ENCODE measurements at places on chromosomes 16 and 17.
A peak's percentile ranks its signal among the peaks of the same experiment; 100 is the strongest.

DNA sequence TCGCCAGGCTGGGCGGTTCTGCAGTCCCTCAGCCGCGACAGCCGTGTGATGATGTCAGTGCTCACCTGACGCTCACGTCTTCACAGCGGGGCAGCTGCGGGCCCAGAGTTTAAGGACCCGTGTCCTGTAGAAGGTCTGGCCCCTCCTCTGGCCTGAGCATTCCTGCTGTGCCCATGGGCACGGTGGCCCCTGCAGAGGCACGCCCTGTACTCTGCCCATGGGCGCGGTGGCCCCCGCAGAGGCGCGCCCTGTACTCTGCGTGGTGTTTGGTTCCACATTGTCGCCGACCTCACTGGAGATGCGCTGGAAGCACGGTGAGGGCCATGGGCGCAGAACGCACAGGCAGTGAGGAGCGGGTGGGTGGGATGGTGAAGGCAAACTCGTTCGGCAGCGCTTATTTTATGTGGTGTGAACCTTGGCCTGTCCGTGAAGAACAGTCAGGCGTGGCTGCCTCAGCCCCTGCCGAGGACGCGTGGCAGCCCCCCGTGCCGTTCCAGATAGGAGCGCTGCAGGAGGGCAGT is 122.0 kb downstream of the BANP start:
- no peak for DNase-seq

DNA sequence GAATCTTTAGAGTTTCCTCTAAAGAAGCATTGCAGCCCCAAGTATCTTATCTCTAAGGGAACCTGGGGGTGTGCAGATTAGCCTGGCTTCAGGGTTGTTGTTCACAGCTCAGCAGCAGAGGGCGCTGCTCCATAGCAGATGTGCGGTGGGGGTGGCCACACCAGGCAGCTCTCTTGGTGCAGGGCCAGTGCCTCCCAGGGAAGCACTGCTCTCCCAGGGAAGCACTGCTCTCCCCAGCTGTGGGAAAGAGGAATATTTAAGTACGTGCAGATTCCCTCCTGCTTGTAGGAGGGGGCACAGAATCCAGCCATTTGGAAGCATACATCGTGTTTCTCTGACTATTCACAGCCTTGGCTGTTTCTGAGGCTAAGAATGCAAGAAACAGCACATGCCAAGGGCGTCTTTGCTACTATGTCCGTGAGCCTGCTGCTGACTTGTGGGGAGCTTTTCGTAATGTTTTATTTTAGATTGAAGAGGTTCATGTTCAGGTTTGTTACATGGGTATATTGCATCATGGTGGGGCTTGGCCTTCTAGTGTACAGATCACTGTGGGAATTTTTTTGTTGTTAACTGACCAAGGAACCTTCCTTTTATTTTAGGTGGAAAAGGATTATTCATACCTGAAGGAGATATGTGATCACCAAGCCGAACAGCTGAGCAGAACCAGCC is 217.8 kb downstream of the SPECC1 start:
- DNase-seq, result peak; percentile 65

- DNase-seq, result no peak
Measured at GRCh38 chr17:3015890-3016289, 47.5 kb downstream of the OR1D5 start.

- DNase-seq, result no peak
Measured at GRCh38 chr16:66278111-66278531, 88.4 kb upstream of the CDH5 start.

DNA sequence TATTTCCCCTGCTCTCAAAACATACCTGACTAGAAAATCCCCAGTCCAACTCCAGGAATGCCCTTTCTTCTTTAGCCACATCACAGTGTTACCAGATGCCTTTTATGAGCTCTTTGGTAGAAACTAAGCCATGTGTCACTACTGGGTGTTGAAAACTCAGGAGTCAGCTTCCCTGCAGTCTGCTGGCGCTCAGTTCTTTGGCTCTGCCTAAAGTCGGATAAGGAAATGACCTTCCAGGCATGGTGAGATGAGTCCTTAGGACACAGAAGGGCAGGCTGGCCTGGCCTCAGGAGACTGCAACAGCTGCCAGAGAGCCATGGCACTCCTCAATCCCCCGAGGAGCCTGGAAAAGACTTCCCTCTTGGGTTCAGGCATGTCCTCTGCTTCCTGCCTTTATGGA is 89.1 kb downstream of the CDH13 start:
- no peak for DNase-seq

- DNase-seq, result no peak
Measured at GRCh38 chr16:50778284-50779163, 36.6 kb downstream of the CYLD start.

DNA sequence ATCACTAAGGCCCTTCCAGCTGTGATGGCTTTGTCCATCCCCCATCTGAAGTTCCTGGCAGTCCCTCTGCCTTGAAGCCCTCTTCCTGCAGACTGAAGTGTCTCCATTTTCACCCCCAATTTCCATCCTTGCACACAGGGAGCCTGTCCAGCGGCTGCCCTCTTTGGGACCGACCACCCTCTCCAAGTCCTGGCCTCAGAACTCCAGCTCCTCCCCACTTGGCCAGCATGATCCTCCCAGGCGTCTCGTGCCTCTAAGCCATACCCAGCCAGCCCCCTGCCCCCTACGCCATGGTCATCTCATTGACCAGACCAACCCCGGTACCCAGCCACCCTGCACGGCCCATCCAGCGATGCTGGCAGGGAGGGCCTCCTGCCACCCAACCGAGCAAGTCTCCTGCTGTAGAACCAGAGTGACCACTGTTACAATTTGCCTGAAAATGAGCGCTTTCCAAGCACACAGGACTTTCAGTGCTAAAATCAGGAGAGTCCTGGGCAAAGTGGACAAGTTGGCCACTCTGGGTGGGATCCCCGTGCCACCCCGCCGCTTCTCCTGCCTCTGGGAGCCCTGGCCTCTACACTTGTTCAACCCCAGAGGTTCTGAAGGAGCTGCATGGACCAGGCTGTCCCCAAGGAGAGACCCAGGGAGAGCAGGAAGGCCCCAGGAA is 362.0 kb downstream of the SEC14L1 start:
- no peak for DNase-seq

DNA sequence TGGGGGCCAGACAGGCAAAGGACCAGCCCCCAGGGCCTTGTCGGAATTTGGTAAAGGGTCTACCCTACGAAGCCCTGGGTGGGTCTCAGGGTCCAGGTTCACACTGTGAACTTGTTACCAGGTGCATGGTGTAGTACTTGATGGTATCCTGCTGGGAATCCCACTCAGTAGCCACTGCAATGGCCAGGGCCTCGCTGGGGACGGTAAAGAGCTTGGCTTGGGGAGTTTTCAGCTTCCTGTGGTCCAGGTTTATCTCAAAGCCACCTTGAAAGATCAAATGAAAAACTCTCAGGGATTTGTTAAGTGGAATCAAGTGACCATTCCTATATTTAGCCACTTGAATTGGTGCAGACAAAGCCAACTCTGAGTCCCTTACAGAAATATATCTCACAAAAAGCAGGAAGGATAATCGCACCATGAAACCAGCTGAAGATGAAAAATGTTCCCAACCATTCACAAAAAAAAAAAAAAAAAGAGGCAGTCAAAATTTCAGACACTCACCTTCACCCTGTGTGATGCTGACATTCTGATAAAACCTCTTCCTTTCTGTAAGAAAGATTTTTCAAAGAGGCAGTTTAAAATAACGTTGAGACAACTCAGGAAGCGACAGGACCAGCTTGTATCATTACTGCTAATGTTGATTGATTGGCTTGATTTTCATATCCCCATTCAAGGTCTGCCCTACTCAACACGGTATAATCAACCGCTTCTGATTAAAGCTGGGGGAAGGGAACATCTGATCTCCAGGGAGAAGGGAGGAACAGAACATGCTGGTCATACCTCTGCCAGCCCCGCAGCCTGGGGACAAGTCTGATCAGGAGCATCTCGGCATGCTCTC is 10.6 kb downstream of the ATPAF2 start:
- no peak for DNase-seq

DNA sequence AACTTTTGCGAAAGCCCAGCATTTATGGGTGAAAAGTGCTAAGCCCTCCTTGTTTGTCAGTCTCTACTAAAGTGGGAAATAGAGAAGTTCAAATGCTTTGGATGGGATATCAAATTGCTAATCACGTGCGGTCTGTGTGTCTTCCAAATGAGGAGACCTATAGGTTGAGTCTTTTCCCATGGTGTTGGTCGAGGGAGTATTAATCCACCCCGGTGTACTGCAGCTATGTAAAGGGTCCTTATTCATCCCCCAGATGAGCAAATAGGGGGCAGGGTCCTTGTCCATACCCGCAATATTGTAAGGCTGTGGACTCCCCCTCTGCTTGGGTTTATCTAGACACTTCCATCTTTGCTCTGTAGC is 14.6 kb downstream of the KIAA0513 start:
- DNase-seq, result no peak

DNA sequence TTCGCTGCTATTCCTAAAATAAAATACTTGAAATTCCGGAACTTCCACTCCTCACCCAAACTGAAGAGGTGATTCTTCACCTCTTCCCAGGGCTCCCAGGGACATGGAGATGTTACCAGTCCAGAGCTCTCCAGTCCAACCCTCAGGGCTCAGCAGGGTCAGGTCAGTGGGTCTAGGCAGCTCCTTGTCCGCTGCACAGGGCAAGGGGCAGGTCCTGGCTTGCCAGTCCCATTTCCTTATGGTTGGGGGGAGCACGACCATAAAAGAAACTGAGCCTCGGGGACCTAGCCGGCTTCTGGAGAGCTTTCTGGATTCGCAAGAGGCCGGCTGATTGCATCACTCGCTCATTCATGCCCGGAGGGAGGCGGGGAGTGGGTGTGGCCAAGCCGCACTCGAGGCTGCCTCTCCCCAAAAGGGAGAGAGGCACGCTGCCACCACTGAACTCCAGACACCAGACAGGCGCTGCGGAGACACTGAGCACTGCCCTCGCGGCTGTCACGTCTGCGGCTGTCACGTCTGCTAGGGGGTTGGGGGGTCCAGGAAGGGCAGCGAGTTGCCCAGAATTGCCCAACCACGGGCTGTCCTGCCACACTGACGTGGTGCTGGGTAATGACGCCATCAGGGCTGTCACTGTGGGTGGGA is 15.8 kb downstream of the SLC7A5 start:
- peak; percentile 58 for DNase-seq

DNA sequence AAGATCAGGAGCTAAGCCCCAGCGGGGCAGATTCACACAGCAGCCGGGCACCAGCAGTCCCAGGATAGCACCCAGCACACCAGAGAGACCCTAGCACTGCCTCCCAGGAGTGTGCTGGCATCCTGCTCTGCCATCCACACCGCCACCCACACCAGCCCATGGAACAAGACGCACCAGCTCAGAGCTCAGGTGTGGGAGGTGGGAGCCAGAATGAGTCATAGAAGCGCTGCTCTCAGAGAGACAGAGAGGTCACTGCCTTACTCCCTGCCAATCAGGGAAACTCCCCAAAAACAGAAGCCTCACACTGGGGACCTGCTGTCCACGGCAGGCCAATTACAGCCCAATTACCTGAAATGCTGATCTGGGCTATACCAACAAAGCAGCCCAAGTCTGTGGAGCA is 64.9 kb downstream of the CDYL2 start:
- no peak for DNase-seq

GRCh38 chr16:48537909-48538745 is 71.9 kb downstream of the N4BP1 start:
- no peak for DNase-seq

GRCh38 chr17:62876063-62876462 is 67.9 kb upstream of the MARCHF10 start:
- no peak for DNase-seq

DNA sequence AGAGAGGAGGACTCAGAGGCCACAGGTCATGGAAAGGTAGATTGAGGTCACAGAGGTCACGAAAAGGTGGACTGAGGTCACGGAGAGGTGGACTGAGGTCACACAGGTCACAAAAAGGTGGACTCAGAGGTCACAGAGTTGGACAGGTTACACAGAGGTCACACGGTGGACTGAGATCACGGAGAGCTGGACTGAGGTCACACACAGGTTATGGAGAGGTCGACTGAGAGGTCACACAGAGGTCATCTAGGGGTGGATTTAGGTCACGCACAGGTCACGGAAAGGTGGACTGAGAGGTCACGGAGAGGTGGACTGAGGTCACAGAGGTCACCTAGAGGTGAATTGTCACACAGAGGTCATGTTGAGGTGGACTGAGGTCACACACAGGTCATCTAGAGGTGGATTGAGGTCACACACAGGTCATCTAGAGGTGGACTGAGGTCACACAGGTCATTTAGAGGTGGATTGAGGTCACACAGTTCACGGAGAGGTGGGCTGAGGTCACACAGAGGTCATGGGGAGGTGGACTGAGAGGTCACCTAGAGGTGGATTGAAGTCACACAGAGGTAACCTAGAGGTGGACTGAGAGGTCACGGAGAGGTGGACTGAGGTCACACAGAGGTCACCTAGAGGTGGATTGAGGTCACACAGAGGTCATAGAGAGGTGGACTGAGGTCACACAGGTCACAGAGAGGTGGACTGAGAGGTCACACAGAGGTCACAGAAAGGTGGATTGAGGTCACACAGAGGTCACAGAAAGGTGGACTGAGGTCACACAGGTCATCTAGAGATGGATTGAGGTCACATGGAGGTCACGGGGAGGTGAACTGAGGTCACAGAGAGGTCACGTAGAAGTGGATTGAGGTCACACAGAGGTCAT is 26.7 kb upstream of the JPT2 start:
- DNase-seq, result no peak

- DNase-seq, result no peak
Measured at GRCh38 chr17:2466931-2467330, 44.8 kb downstream of the METTL16 start.

- DNase-seq, result no peak
Measured at GRCh38 chr17:81380131-81380530, 15.1 kb upstream of the BAHCC1 start.

GRCh38 chr16:53558710-53559109 is 55.7 kb upstream of the AKTIP start:
- no peak for DNase-seq

DNA sequence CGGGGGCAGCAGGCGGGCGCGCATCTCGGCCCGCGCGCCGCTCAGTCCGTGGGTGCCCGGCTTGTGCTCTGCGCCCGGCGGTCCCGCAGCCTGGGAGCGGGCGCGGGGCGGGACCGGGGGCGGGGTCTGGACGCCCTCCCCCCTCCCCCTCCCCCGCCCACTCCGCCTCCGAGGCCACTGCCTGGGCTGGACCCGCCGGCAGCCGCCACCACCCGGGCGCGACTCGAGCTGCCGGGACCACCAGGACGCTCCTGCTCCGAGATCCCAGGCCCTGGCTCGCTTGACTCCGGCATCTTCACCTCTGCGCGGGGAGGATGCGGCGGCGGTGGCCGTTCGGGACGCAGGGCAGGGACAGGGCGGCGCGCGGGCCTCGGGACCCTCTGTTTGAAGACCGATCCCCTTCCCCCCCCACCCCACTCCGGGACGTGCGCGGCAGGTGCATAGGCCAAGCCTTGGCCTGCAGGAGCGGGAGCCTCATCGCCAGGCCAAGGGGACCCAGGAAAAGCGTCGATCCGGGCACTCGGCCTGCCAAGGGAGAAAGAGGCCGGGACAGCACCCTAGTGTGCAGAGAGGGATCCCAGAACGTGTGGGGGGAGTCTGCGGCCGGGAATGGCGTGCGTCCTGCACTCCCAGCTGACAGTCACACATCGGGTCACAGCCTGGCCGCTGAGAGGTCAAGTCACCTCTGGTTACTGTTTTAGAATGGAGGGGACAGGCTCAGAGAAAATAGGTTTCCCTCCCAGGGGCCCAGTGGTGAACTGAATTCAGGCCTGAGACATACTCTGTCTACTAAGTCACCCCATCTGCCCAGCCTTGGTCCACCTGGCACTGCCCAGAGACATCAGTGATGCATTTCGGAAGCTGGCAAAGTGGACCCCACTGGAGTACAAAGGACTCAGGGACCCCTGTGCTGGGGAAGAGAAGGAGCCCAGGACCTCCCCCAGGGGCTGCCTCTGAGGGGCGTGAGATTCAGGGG is at the start of gene HS3ST6:
HS3ST6 (minus strand) TSS at position 65 of the 976 bp plus-strand sequence. CDS start 92 bp downstream, outside the sequence.
- DNase-seq, result no peak

- DNase-seq, result no peak
Measured at GRCh38 chr17:17553217-17554195, 38.0 kb downstream of the PEMT start.

GRCh38 chr17:70040336-70040735 is 34.7 kb upstream of the KCNJ16 start:
- no peak for DNase-seq
